ENCODE measurements at places on chromosomes 7 and 10. TPM values are rescaled to one million over a fixed set of nuclear protein-coding genes. Genes with fewer than 3 reads are reported as not detected.

TRPV5 gene
- polyA plus RNA-seq, result not detected

FKBP6 gene
- polyA plus RNA-seq, result not detected

CHRM2 gene
- polyA plus RNA-seq, result 11.7 TPM

CPEB3 gene
- 4.9 TPM for polyA plus RNA-seq

GRCh38 chr10:95290461-95291364, at the start of gene PDLIM1:
TSS of gene PDLIM1 (minus strand) at chr10:95291003. CDS start at chr10:95290915, 88 bp downstream.
- DNase-seq, result peak; percentile 84

GRCh38 chr7:55557666-55558188, 14.6 kb downstream of the VOPP1 start:
- no peak for DNase-seq

- peak; percentile 85 for DNase-seq
Observed at GRCh38 chr10:103759100-103759781, 96.1 kb downstream of the SH3PXD2A start.

DNA sequence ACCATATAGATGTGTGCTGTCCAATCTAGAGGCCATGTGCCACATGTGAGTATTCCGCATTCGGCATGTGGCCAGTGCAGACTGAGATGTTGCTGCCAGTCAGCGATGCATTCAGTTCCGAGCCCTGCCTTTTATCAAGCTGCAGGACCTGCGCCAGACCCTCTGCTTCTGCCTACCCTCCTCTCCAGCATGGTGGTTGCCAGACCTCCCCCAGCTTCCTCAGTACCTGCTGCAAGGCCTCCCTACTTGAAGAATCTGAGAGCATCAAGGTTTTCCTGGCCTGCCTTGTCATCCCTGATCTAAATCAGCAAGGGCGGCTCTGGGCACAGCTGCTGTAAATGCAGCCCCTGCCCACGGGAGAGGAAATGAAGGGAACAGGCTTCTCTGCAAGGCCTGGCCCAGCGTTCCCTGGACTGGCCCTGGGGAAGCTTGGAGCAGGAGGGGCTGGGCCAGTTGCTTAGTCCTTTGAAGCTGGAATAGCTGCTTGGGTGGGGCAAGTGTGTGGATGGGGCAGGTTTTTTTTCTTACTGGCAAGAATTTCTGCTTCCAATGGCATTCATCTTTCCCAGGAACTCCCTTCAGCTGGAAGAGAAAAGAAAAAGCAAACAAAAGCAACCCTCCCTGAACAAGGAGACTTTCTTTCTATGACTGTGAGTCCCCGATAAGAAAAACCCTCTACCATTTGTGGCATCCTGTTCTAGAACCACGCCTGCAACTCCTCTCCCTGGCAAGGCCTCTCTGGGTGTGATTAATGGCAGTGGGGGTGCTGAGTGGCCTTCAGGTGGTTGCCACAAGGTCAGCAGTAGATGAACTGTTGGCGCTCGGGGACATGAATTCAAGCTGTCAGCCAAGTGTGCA, 93.0 kb downstream of the NHLRC2 start:
- DNase-seq, result peak; percentile 21

DNA sequence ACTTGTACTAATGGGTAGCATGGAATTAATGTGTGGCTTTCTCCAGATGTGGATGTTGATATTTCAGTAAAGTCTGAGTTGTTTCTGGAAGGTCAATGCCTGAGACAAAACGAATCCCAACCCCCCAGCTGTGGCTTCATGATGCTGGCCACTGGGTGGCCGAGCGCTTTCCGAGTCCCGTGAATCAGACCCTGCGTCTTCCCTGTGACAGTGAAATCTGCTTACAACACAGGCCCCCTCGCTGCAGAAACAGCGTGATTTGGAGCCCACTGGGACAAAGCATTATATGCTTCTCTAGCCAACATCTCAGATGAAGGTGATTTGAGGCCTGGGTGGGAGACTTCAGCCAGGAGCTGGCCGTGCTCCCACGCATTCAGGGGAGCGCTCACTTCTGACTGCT, 124.7 kb downstream of the WDR37 start:
- DNase-seq, result no peak

- DNase-seq, result peak; percentile 52
Observed at GRCh38 chr7:74306730-74307469, 17.7 kb downstream of the CLIP2 start.

- no peak for DNase-seq
Observed at GRCh38 chr10:131555406-131555805, 243.9 kb upstream of the TCERG1L start.

GRCh38 chr7:152866125-152866524, 106.6 kb downstream of the ACTR3B start:
- no peak for DNase-seq

GRCh38 chr10:96513305-96513697, 425 bp downstream of the TLL2 start:
- DNase-seq, result no peak

GRCh38 chr7:22351329-22351692, 5.6 kb downstream of the RAPGEF5 start:
- no peak for DNase-seq

GRCh38 chr10:102163342-102163989, 11.3 kb downstream of the NOLC1 start:
- DNase-seq, result no peak

Measured in heart right ventricle (tissue), 16 donors.